HepG2 (cell line): ENCODE measurements at places on chromosomes 16 and 17.
A peak's percentile ranks its signal among the peaks of the same experiment; 100 is the strongest.

DNA sequence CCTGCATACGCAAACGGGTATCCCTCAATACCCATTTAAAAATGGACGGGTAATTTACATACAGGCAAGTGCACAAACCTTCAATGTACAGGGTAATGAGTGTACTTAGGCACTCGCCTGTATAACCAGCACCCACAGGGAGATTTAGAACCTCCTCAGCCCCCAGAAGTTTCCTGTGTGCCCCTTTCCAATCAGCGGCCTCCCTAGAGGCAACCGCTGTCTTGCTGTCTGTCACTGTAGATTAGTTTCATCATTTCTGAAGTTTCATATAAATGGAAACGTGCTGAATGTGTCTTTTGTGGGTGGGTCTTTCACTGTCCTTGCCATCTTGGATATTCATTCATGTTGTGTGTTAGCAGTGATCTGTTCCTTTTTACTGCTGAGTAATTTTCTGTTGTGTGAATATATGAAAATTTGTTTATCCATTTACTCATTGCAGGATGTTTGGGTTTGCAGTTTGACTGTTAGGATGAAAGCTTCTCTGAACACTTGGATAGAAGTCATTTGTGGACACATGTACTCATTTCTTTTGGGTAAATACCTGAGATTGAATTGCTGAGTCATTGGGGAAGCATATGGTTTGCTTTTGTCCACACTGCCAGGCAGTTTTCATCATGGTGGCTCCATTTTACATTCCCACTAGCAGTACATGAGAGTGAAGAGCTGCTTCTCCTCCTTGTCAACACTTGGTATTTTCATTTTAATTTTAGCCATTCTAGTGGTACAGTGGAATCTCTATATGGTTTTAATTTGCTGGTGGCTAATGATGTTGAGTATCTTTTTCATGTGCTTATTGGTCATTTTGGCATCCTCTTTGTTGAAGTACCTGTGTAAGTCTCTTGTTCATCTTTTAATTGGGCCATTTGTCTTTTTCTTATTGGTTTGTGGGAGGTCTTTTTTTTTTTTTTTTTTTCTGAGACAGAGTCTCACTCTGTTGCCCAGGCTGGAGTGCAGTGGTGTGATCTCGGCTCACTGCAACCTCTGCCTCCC lies 2.1 kb upstream of the ADCY7 start:
- peak; percentile 75 for DNase-seq

GRCh38 chr16:886084-886543 lies 84.7 kb downstream of the LMF1 start:
- no peak for DNase-seq

DNA sequence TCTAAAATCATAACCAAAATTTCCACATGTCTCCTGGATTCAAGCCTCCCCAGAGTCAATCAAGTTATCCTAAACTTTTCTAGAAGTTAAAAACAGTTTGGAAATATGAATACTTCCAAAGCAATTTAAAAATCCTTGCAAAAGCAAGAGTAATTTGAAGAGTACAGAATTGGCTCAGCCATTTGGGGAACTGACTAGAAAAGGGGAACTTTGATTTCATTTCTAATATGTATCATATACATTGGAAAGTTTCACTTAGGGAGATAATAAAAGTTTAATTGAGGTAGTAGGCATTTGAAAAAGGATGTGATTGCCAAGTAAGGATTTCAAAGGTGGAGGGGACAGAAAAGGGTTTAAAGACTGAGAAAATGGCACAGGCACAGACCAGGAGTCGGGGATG lies 9.0 kb upstream of the SLFN12L start:
- no peak for DNase-seq

GRCh38 chr17:4582691-4583090 lies 1.6 kb upstream of the SMTNL2 start:
- DNase-seq: no peak

- peak; percentile 16 for DNase-seq
These were observed 223.2 kb upstream of the DYNLRB2 start for GRCh38 chr16:80317599-80318037.

- peak; percentile 99 for DNase-seq
These were observed 42.1 kb downstream of the TBC1D16 start for GRCh38 chr17:79993390-79994227.

- no peak for DNase-seq
These were observed 52.4 kb downstream of the ANKRD11 start for GRCh38 chr16:89437991-89438390.
